ELF-1 (cell line): ENCODE measurements at places on chromosomes 12 and 14.
A peak's percentile ranks its signal among the peaks of the same experiment; 100 is the strongest.

- no peak for DNase-seq
Observed at GRCh38 chr12:71160585-71160984, 2.8 kb upstream of the TSPAN8 start.

DNA sequence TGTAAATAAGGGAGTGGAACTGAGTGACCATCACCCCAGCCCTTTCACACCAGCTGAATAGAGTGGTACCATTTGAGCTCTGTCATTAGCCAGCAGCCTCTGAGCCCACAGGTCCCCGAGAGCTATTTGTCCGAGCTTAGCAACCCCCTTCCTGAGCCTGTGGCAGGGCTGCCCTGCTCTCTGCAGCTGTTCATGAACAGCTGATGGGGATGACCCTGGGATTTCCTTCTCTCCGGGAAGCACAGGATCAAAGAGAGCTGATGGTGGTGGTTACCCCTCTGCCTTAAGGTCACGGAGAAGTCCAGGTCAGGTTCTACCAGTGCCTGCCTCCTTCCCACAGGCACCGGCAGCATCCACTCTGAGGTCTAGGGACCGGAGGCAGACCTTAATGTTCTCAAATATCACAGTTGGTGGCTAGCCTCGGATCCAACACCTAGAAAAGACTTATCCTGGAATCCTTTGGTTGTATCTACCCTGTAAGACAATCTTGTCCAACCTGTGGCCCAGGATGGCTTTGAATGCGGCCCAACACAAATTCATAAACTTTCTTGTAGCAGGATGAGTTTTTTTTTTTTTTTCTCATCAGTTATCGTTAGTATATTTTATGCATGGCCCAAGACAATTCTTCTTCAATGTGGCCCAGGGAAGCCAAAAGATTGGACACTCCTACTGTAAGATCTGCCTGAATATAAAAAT, 81.1 kb downstream of the ESRRB start:
- DNase-seq, result no peak

DNA sequence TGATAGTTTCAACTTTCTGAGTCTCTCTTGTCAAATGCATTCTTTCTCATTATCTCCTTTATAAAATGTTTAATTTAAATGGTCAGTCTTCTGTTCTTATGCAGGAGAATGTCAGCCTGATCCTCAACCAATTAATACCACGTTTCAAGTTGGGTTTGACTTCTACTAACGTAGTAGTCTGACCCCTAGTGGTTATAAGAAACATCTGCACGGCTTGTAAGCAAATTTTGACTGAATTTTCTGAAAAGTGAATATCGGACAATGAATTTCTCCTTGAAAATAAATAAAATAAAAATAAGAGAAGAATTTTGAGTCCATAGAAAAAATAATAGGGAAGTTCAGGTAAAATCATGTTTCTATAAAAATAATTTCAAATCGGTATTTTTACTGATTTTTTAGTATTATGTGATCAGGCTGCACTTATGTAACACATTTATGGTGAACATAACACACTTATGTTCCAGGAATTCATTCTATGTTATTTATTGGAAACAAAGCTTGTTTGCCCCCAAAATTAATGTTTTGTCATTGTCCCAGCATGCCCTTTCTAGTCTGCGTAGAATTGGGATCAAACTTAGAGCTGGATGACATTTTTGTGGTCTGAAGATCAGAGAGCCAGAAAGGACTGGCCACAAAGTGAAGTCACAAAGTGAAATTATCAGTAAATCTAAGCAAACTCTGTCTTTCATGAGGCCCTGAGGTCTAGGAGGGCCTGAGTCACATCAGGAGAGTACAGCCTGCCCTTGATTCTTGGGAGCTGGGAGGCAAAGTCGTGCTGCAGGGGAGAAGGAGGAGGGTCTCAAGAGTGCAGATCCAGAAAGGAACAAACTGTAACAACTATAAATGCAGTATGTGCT, 101.2 kb upstream of the STXBP6 start:
- no peak for DNase-seq

GRCh38 chr12:68259318-68259940, 6.0 kb upstream of the IL22 start:
- DNase-seq, result no peak

- no peak for DNase-seq
Observed at GRCh38 chr12:116433249-116433648, 125.9 kb upstream of the MAP1LC3B2 start.

- no peak for DNase-seq
Observed at GRCh38 chr12:7433276-7433822, 10.6 kb downstream of the CD163L1 start.

- DNase-seq, result no peak
Observed at GRCh38 chr14:31781578-31781977, 220.4 kb downstream of the NUBPL start.

DNA sequence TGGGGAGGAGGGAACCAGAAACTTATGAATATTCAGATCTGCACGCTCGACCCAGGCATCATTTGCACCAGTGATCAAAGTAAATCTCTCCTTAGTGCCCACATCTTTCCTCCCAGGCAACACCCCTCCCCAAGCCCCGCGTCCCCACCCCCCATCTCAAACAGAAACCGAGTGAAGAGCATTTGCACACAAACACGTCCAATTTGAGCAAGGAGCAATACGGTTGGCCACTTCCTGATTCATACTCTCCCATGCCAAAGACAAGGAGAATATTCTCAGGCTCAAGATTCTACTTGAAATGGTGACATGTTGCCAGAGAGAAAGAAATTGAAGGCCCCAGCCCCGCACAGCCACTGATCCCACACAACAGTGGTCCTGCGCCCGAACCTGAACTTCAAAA, 7.1 kb downstream of the FOXN3 start:
- no peak for DNase-seq

GRCh38 chr14:56686416-56686815, 106.8 kb downstream of the TMEM260 start:
- DNase-seq, result peak; percentile 57

- DNase-seq, result no peak
Observed at GRCh38 chr14:104086210-104086660, 735 bp downstream of the ASPG start.

DNA sequence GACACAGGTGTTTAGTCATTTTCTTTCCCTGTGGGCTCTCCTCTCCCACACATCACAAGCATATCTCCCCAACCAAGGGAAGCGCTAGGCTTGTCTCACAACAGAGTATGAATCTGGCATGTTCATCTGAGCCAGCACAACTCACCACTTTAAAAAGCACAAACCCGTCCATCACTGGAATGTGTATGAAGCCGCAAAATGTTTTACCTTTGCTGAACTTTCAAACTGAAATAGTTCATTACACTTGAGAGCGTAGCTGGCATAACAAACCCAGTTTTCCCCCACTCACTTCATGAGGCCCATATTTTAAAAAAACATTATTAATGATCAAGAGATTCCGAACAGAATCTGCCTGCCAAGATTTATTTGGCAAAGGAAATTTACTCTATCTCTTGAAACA, 15.8 kb downstream of the NID2 start:
- no peak for DNase-seq

DNA sequence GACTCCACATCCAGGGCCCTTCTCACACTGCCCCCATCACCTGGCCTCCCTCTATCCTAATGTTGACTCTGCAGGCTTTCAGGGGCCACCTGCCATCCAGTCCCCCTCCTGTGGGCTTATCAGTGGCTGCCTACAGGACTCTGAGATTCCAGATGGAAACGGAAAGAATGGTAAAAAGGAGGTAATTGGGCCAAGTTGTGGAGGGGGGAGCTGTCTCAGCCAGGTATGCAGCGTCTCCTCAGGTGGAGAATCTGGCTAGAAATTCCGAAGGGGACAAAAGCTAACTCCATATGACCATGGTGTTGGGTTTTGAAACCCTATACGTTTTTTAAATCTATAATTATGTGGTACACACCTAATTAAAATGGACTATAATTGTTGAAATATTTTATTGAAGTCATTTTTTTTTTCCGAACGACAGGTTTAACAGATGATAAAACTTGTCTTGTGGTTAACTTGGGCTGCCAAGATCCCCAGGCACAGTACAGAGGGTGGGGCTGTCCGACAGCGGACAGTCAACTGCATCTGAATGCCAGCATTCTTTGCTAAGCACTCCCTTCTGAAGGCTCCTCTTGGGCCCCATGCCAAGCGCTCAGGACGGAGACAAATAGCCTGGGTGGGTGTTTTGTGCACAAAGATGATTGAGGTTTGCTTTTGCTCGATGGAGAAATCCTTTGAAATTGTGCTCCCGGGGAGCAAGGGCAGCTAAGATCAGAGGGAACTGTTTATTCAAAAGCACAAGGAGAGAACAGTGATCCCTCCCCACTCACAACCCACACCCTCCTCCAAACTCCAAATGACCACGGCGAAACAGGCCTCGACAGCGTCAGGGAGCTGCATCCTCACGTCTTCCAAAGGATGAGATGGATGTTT, 365.6 kb downstream of the BCL11B start:
- peak; percentile 56 for DNase-seq

GRCh38 chr12:131049549-131050339, 96.0 kb downstream of the ADGRD1 start:
- DNase-seq, result no peak

- no peak for DNase-seq
Observed at GRCh38 chr14:34224221-34224620, 237.8 kb downstream of the SPTSSA start.

DNA sequence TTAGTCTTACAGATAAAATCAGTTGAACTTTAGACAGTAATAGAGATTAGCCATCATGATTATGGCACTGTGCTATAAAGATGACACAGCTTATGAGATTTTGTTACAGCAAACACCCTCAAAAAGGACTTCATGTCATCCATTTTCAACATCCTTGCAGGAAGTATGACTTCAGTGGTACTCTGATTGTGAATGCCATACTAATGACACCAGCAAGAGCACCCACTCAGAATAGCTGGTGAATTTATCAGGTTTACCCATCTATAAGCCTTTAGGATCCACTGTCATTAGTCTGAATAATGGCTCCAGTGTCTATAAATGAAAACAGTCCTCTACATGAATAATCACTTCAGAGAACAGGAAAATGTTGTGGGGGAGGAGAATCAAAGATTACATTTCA, 615.2 kb downstream of the RPS29 start:
- no peak for DNase-seq

GRCh38 chr14:102824832-102825231, 47.6 kb downstream of the TRAF3 start:
- no peak for DNase-seq

GRCh38 chr12:117727301-117727700, 241.5 kb downstream of the KSR2 start:
- no peak for DNase-seq
